ENCODE measurements at places on chromosomes 7 and 10.

- DNase-seq = no peak
Observed at GRCh38 chr10:117450940-117451339, 75.7 kb upstream of the PDZD8 start.

GRCh38 chr10:90075995-90076394, 374.6 kb downstream of the KIF20B start:
- DNase-seq = no peak

DNA sequence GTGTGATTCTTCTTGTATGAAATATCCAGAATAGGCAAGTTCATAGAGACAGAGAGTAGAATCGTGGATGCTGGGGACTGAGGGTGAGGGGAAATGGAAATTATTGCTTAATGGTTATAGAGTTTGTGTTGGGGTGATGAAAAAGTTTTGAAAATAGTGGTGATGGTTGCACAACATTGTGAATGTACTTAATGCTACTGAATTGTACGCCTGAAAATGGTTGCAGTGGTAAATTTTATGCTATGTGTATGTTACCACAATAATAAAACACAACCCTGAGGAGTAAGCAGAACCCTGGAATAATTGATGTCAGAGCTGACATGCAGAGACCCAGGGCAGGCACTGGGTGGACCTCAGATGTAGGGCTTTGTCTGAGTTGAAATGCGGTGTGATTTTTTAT, 57.6 kb downstream of the TACR2 start:
- no peak for DNase-seq

DNA sequence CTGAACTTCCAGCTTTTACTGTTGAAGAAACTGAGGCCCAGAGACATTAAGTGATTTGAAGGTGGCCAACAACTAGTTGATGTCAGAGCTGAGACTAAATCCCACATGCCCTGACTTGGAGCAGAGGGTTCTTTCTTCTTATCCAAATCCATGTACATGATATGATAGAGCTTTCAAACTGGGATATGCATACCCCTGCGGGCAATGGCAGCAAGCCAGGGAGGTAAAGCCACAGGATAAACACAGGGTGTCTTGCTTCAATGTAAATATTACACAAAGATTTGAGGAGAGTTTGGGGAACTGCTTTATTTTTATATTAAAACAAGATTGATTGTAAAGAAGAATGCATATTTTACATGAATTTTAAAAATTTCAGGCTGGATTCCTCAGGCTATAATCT, 2.3 kb upstream of the LRRC72 start:
- no peak for DNase-seq

GRCh38 chr10:92240289-92241157, 50.4 kb downstream of the CPEB3 start:
- no peak for DNase-seq

DNA sequence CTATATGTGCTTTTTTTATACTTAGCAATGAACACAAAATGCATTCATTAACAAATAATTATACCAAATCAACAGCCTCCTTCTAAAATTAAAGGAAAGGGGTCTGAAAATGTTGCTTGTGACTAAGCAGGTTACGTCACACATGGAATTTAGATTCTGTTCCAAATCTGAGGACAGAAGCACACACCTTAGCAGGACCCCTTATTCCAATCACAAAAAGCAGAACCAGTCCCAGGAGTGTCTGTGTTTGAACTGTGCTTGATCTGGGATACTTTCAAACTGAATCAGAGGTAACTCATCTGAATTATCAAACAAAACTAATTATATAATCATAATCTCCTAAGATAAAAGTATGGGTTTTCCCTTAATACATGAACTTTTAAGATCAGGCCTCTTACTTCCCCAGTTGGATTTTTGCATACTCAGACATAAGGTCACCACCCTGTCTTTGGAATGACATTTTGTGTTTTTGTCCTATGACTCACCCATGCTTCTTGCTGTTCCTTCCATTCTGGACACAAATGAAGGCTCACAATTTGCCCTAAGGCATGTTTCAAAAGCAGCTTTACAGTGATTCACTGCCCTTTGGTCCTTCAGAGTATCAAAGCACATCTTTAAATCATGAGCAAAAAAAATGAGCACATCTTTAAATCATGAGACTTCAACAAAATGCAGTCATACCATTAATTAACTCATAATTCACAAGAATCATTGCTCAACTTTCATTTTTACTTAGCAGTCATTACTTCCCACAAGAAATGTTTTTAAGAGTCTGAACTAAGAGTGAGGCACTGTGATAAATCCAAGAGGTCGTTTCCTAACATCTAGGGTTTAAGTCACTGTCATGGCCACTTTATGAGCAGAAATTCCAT, 35.5 kb downstream of the SEMA3C start:
- peak; percentile 6 for DNase-seq

DNA sequence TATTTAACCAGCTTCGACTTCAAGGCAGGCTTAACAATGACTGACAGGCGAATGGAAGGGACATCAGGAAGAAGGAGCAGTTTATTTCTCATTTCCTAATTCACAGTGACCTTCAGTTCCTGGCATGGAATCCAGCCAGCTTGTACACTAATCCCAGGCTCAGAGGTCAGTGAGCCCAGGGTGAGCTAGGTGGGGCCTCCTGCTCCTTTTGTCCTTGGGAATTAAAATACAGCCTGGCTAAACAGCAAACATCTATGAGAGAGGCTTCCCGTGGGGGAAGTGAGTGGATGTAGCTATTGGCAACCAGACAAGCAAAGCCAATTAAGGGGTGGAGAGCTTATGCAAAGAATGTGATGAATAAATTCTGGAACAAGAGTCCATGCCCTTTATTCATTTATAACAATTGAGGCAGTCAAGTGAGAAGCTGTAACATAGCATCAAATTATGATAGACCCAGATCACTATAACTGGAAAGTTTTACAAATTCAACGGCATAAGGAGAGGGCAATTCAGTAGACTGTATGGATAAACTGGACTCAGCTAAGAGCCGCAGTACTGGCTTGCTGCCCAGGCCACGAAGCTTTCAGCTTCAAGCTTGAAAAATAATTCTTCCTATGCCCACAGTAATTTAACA, 57.1 kb downstream of the STK17A start:
- peak; percentile 32 for DNase-seq

- DNase-seq = no peak
Observed at GRCh38 chr7:39973801-39974200, 23.7 kb downstream of the CDK13 start.

DNA sequence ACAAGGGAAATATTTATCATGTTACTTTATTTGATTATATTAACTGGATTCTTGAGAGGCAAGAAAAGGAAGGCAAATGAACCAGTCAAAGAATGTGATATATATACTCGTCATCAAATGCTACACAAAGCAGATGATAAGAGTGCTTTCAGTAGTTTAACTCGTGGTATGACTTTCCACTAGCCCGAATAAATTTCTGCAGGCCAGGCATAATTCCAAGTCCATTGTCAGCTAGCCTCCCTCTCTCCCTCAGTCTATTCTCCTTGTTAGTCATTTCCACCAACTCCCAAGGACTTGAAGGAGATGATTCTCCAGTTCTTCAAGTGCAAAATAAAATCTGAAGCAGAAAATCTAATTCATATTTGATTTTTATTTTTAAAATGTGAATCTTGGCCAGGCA, 190.5 kb downstream of the GLI3 start:
- DNase-seq = no peak

GRCh38 chr10:66258693-66259092, 667.1 kb upstream of the LRRTM3 start:
- DNase-seq = no peak

DNA sequence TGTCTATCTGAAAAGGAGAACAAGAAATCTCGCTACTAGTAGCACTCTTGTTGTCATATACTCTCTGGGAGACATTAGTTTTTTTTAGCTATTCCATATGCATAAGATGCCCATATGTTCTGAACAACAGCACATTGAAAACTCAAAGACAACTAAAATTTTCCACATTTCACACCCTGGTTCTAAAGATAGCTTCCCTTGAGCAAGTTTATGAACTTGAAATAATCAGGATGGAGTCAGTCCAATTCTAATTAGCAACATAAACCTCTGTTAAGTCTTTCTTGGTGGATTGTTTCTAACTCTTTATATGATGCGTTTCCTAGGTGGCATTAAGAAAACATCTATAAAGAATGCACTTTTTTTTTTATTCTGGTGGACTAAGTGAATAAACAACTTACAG, 1095.3 kb downstream of the GRM8 start:
- DNase-seq = no peak

GRCh38 chr10:97584060-97584797, at the start of gene HOGA1:
HOGA1 (plus strand) TSS chr10:97584389; CDS start chr10:97584704, 315 bp downstream.
- DNase-seq = peak; percentile 68

GRCh38 chr10:64142395-64142794, 621.2 kb downstream of the REEP3 start:
- DNase-seq = no peak

DNA sequence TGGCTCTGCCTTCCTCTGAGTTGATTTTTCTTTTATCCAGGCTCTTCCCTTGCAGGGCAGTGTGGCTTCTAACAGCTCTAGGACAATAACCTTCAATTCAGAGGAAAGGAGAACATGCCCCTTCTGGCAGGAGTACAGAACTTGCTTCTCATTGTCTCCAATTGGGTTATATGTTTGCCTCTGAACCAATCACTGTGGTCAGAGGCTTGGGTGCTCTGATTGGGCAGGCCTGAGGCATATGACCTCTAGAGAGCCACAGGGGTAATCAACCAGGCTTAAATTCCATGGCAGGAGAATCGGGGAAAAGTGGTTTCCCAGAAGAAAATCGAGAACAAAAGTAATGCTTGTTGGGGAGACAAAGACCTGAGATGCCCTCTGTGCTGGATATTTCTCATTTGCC, 240.0 kb downstream of the REEP3 start:
- DNase-seq = no peak

GRCh38 chr10:82969405-82969804, 1094.4 kb downstream of the NRG3 start:
- no peak for DNase-seq

DNA sequence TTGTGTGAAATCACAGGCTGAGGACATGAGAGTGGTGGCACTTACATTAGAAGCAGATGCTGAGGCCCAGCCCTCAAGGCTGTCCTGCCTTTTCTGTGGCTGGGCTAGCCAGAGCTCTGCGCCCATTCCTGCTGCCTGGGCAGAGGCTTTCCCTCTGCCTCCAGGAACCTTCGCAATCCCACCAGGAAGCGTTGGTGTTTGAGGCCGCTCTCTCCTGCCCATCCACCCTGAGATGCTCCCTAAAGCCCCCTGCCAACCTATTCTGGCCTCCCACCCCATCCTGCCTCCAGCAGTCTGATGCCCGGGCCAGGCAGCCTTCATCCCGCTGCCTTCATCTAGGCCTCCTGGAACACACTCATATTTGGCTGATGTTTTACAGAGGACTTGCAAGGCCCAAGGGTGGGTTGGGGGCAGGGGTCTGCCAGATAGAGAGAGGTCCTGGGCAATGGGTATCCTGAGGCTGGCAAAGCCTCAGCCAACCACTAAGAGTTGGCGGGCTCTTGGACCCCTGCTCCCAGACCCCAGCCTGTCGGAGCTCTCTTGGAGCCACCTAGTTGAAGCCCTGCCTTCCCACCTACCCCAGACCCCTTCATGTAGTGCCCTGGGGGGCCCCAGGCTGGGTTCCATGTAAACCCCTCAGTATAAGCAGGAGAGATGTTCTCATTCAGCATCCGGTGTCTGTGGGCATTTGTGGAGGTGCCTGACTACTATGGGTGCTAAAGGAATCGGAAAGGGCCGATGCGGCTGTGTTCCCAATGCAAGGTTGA, 32.7 kb downstream of the LDB3 start:
- DNase-seq = no peak

- no peak for DNase-seq
Observed at GRCh38 chr10:101246639-101247038, 17.4 kb upstream of the LBX1 start.

DNA sequence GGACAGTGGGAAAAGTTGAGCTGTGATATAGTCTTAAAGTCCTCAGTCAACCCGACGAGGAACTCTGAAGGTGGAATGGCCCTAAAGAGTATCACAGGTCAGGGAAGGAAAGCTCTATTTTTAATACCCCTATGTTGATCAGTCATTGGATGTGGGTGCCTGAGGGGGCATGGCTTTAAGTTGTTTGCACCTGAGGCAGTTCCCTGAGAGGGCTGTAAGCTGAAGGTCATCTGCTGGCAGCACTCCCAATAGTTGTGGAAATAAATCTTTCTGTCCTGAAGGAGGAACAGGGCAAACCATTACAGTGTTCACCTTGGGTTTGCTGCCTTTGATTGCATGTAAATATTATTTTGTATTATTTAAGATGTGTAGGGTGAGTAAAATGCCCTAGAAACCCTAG, 17.8 kb upstream of the C1GALT1 start:
- DNase-seq = no peak

- DNase-seq = no peak
Observed at GRCh38 chr10:30045961-30046360, 13.4 kb downstream of the JCAD start.

DNA sequence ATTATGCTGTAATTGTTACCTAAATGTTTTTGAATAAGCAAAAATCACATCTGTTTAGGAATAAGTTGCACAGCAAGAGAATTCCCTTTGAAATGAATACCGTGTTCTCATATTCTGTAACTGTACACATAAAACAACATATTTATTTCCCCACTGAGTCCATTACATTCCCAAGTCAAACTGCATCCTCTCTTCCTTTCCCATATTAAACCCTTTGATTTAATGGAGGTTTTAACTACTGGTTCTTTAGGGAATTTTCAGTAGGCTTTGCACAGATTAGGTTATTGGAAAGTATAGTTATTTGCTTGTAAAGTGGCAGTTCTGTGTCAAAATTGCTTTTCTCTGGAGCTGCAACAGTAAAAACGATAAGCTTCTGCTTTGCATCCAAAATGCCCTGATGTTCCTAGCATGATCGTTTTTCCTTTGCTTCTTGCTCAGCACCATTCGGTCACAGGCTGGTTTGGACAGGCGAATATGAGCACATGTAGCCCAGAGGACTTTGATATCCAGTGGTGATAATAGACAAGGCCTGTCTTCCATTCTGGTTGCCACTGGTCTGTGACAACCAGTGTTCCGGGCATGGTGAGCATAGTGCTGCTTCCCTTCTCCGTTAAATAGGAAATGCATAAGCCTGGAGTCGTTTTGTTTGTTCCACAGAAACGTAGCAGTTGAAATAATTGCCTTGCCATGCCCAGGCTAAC, 696.1 kb downstream of the AUTS2 start:
- DNase-seq = no peak

DNA sequence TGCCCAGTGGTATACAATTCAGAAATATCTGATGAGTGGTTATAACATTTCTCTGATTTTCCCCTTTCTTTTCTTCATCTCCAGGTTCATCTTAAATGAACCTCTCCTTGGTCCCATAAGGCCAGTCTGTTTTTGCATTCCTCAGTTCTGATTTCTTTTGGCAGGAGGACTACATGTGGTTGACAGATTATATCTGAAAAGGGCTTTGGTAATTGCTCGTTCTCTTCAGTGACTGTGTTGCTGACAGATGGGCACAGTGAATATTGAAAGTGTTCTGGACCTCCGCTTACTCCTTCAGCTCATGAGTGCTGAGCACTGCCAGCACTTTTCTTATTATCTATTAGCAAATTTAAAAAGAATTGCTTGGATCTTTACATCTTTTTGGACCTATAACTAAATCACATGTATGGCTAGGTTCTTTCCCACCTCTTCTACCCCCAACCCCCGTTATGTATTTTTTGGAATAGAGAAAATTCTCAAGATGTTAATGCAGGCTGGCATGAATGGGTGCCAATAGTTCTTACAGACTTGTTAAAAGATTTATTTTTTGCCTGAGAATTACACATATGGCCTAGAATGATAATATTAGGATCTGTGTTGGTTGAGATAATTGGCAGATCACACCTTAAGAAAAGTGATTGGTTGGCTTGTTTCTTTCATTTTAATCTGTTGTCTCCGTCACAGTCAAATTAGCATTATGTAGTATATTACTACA, 323.0 kb downstream of the EXOC4 start:
- DNase-seq = no peak

- no peak for DNase-seq
Observed at GRCh38 chr10:59143544-59143943, 32.9 kb upstream of the PHYHIPL start.

- DNase-seq = no peak
Observed at GRCh38 chr10:101629837-101630632, 41.9 kb downstream of the DPCD start.
